Mononuclear cell (primary cell): ENCODE measurements at places on chromosomes 3 and 15. TPM values are rescaled to one million over a fixed set of nuclear protein-coding genes. Genes with fewer than 3 reads are reported as not detected.

Gene LMLN
- total RNA-seq, result 3.4 TPM

Gene TICRR
- 0.10 TPM for total RNA-seq

Gene SEMA3G
- 0.31 TPM for total RNA-seq

Gene ADPRH
- 4.5 TPM for total RNA-seq

Gene ZNF639
- total RNA-seq, result 168 TPM
